CD4-positive, alpha-beta T cell treated with Interleukin-10 for 1 hour (primary cell): ENCODE measurements at places on chromosomes 3 and 15.
A peak's percentile ranks its signal among the peaks of the same experiment; 100 is the strongest.

GRCh38 chr3:54374214-54374852 is 252.0 kb downstream of the CACNA2D3 start:
- no peak for DNase-seq

DNA sequence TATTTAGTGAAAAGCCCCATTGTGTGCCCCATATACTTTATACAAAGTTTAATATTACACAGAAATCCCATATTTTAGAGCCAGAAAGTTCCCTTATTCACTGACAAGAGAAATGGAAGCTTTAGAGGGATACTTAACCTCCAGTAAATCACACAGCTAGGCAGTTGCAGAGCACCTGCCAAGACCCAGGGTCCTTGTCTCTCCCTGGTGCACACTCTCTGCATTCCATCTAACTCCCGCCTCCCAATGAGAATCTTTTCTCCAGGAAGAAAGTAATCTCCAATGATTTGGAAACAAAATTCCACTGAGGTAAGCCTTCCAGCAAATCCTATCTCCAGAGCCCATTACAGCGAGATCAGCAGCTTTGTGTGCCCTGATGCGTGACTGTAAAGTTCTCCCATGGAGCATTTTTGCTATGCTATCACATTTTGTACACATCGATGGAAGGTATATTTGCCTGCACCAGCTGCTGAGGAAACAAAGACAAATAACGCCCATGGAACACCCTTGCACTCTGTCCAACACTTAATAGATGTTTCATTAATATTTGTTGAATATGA is 41.4 kb downstream of the ULK4 start:
- no peak for DNase-seq

DNA sequence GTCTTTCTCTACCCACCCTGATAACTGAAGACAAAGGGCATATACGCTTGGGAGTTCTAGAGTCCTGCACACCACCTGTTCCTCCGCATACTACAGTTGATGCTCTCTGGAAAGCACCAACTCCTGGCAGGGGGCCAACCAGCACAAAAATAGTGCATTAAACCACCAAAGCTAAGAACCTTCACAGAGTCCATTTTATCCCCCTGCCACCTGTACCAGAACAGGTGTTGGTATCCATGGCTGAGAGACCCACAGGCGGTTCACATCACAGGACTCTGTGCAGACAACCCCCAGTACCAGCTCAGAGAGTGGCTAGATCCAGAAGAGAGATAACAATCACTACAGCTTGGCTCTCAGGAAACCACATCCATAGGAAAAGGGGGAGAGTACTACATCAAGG is 114.4 kb upstream of the POU1F1 start:
- no peak for DNase-seq

DNA sequence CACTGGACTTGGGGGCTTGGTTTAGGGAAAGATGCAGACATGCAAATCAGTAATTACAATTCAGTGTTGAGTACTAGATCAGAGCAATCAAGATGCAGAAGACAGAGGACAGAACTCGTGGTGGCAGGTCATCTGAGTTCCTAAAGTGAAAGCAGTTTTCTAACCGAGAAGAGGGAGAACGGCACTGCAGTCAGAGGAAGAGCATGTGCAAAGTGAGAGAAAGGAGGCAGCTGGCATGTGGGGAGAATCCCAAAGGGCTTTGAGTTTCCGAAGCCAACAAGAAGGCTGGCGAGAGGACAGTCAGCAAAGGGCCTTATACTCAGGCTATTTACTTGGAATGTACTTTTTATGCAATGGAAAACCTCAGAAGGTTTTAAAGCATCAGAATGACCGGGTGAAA is 87.0 kb downstream of the ANP32A start:
- no peak for DNase-seq

- DNase-seq, result no peak
Measured at GRCh38 chr15:41161336-41161735, 45.3 kb upstream of the INO80 start.

DNA sequence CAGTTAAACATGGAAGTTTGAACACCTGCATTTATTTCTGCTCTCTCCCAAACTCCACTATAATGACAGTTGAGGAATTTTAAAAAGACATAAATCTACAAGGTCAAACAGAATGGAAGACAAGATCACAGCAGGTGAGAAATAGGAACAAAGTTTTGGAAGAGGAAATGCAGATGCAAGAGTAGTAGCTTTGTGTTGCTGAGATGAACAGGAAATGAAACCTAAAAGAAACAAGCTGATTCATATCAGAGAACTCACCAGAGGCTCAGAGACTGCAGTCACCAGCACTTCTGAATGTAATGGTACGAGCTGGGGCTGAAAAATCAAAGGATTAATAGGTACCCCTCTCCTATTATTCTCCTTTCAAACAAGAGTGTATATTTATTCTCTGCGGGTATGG is 459.9 kb downstream of the RAP2B start:
- DNase-seq, result peak; percentile 35

DNA sequence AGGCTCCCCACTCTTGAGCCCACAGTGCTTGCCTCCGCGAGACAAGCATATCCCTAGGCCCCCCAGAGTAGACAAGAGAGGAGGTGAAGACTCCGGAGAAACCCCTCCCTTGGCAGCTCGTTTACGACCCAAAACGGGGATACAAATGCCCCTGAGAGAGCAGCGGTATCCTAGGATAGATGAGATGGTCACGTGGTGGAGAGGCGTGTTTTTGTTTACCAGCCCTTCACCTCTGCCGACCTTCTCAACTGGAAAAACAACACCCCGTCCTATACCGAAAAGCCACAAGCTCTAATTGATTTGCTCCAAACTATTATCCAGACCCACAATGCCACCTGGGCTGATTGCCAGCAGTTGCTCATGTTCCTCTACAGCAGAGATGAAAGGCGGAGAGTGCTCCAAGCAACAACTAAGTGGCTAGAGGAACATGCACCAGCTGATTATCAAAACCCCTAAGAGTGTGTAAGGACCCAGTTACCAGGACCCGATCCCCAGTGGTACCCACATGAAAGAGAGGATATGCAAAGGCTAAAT is 99.5 kb upstream of the OSBPL11 start:
- DNase-seq, result no peak

- peak; percentile 12 for DNase-seq
Measured at GRCh38 chr3:138114988-138115971, at the start of gene DZIP1L. Gene DZIP1L, minus strand, starts transcription at chr3:138115608. Its CDS starts 11,637 bp downstream, at chr3:138103971.

GRCh38 chr3:58495101-58495500 is 3.2 kb downstream of the KCTD6 start:
- no peak for DNase-seq

DNA sequence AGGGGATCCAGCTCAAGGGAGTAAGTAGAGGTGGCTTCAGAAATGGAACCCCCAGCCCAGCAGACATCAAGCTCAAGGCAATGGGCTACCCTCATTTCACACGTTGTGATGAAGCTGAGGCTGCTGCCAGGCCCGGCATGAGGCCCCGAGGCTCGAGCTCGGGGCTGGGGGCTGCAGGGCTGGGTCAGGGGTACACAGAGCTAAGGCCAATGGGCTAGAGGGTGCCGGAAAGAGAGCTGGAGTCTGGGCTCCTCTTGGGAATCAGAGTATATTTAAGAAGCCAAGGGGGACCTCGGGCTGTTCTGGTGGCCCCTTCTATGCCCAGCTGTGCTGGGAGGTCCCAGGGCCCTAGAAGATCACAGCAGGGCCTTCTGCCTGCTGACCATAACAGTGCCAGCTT is 7.4 kb downstream of the PRSS50 start:
- no peak for DNase-seq

DNA sequence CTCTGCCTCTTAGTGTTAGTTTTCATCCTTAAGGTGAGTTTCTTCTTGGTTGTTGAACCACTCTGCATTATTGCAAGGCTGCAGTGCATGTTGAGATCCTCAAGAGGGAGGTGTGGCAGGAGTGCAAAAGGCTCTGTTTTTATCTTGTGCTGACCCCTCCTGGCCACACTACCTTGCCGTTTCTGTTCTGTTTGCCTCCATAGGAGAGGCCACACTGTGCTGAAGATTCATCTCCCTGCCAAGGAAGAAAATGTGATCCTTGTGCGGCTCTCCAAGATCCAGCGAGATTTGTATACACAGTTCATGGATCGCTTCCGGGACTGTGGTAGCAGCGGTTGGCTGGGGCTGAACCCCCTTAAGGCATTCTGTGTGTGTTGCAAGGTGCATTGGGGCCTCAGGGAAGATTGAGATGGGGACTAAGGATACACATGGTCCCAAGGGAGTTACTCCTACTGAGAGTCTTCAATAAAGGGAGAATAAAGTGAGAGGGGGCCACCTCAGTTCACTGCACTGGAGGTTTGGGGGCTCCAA is 33.0 kb upstream of the TEX264 start:
- peak; percentile 34 for DNase-seq

- no peak for DNase-seq
Measured at GRCh38 chr15:52680761-52681160, 1.6 kb upstream of the ATOSA start.

DNA sequence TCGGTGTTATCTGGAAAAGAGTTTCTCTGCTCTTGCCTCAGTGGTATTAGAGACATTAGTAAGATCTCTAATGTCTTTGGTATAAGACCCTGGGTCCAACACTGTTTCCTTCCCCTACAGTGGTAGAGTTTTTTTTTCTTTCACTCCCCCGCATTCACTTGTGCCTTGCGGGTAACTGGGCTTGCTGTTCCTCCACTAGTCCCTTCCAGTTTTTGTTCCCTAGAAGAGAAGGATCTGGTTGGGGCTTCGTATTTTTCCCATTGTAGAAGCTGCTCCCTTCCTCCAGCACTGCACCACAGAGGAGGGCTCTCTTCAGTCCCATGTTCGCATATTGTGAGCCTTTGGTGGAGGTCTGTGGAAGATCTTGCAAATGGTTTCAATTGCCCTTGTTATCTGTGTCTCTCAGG is 13.7 kb downstream of the CTDSPL2 start:
- DNase-seq, result no peak

- no peak for DNase-seq
Measured at GRCh38 chr15:52360229-52361203, 64.9 kb upstream of the MYO5C start.

GRCh38 chr3:32403663-32404062 is 12.0 kb downstream of the CMTM7 start:
- no peak for DNase-seq

DNA sequence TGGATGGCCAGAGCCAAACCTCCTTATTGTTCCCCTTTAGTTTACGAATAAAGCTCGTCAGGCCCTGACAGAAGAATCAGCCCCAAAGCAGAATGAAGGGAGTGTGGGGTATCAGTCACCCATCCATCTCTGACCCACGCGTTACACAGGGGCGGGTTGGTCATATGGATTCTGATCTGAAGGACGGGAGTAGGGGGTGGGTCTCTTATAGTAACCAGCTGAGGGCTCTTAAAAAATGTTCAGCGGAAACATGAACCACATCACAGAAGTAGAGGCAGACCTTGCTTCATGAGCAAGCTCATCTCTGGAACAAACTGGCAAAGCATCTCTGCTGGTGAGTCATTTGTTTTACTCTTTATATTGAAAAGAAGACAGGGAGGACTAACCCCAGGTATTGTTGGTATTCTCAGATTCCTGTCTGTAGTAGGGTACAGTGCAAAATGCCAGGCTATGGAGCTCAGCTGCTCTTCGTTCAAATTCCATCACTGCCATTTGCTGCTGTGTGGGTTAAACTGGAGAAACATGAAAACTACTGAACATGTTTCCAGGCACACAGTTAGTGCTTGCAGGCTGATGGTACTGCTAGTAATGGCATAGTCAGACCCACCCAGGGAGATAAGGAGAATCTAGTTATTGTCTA is at the start of gene CXCR6:
CXCR6 (plus strand) TSS at position 258 of the 640 bp plus-strand sequence. CDS start 3,018 bp downstream, outside the sequence.
- DNase-seq, result peak; percentile 61

DNA sequence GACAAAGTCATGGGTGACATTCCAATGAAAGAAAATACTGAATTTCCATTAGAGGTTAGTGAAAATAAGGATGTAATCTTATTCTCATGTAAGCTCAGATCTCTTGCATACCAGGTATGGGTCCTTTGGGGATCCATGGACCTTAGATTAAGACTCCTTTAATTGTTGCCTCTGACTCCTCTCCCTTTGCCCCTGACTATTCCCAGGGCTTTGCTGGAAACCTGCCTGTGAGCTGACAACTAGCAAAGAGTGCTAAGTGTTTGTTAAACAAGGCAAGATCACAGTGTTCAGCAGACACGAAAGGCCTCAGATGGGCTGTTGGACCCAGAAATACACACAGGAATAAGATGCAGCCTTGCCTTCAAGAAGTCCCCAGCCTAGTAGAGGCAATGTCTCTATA is 32.1 kb downstream of the ACKR2 start:
- no peak for DNase-seq

DNA sequence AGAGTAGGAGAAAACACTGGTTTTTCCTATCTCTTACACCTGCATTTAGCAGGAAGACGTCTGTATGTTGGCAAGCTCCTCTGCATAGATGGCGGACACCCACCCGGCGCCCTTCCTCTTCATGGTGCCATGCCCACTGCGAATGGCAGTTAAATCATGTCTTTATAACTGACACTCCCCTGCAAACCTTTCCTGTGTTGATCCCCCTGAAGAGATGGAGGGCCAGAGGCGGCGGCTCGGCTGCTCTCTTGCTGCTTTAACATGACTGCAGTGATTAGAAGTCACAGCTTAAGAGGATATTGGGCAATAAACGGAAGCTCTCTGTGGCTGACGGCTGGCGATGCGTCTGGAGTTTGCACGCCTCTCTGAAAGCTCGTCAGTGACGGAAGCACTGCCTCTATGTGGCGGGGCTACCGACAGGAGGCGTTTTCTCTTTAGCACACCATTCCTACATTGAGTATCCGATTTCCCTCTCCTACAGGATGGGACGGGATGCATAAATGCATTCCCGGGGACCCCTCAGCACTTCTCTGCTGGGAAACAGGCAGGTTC is 25.5 kb upstream of the SNRPA1 start:
- DNase-seq, result peak; percentile 71

DNA sequence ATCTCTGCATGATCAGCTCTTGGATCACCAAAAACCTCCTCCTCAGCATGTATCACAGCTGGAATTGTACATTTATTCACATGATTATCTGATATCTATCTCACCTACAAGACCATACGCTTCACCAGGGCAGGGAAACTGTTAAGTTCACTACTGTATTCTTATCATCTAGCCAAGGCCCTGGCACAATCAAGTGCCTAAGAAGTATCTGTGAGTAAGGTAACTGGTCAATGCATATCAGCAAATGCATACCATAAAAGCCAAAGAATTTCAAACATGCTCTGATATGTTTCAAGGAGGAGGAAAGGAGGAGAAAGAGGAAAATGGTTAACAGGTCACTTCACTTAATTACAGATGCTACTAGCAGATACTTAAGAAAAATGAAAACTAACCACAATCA is 158.4 kb downstream of the LIPC start:
- DNase-seq, result no peak

- no peak for DNase-seq
Measured at GRCh38 chr3:143236226-143236964, 116.8 kb downstream of the CHST2 start.

DNA sequence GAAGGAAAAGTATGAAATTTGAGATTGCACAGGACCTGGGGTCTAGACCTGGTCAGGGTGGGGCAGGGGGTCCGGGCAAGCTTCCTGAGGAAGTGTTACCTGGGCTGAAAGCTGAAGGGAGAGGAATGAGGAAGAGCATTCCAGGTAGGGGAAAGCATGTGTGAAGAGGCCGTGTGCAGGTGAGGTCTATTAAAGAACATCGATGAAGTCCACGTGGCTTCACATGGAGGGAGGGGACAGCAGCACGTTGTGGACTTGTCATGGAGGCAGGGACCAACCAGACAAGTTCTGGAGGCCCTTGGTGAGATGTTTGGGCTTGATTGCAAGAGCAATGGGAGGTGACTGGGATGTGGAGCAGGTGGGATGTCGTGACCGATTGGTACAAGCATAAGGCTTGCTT is 47.1 kb downstream of the IDH2 start:
- no peak for DNase-seq

GRCh38 chr3:101811875-101812274 is 32.9 kb downstream of the NXPE3 start:
- no peak for DNase-seq

- DNase-seq, result no peak
Measured at GRCh38 chr15:80932989-80933388, 56.6 kb downstream of the MESD start.

GRCh38 chr3:18112674-18113375 is 312.3 kb downstream of the SATB1 start:
- DNase-seq, result no peak
